Ascending aorta (tissue), 2 donors: ENCODE measurements at places on chromosomes 2 and 18. TPM values are rescaled to one million over a fixed set of nuclear protein-coding genes. Genes with fewer than 3 reads are reported as not detected.

VWC2L gene
- total RNA-seq, result not detected

AGFG1 gene
- 25.5 TPM for total RNA-seq

KCNF1 gene
- total RNA-seq, result not detected

IL1RL1 gene
- total RNA-seq, result 3.4 TPM

HSBP1L1 gene
- total RNA-seq, result 1.3 TPM

KCNIP3 gene
- 5.2 TPM for total RNA-seq

NAT8 gene
- total RNA-seq, result not detected

CCDC150 gene
- 7.1 TPM for total RNA-seq

IL36RN gene
- total RNA-seq, result not detected

MC2R gene
- not detected for total RNA-seq

DNA sequence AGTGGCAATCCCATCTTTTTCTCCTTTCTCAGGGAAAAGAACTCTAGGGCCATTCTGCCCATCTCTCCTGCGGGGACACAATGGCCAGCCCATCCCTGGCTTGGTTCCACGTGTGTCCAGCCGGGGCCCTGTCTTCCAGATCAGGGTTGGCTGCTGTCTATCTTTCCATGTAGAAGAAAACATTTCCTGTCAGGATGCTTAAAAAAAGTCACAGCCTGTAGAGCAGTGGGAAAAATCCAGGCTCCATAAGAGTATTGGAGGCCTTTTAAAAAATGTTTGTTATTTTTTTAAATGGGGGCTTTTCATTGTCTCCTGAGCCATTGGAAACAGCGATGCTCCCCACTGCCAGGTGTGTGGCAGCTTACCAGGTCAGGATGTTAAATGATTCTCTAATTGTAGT is 105.6 kb downstream of the TGFA start:
- H3K36me3 ChIP-seq, result no peaks in the 10 kb centered on the region
- H3K27ac ChIP-seq, result no peak overlapping the region
- H3K4me3 ChIP-seq, result no peak overlapping the region
- no peaks in the 10 kb centered on the region for H3K27me3 ChIP-seq
- no peaks in the 10 kb centered on the region for H3K4me1 ChIP-seq

GRCh38 chr2:47029737-47030524 is 114.3 kb upstream of the MCFD2 start:
- peaks cover 63% of the 10 kb centered on the region for H3K36me3 ChIP-seq
- DNase-seq, result no peak
- H3K4me1 ChIP-seq, result peaks cover 17% of the 10 kb centered on the region
- no peaks in the 10 kb centered on the region for H3K27me3 ChIP-seq

DNA sequence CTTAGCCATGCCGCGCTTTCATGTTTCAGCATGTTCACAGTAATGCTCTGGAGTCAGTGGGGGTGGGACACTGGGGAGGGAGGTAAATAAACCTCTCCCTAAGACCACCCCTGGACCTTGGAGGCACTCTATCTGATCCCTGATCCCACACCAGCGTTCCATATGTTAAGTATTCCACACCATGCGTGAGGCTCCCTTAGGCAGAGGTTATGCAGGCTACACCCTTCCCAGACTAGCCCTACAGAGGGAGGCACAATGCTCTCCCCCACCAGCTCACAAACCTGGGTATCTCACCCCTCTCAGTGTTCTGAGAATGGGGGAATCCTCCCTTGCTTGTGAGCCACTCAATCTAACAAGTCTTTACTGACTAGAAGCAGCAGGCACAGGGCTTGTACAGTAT is 1610.4 kb upstream of the ZEB2 start:
- no peak overlapping the region for H3K4me3 ChIP-seq
- H3K27ac ChIP-seq, result no peak overlapping the region
- no peaks in the 10 kb centered on the region for H3K27me3 ChIP-seq
- H3K36me3 ChIP-seq, result no peaks in the 10 kb centered on the region
- no peak for DNase-seq

- H3K27ac ChIP-seq, result no peak overlapping the region
- H3K27me3 ChIP-seq, result no peaks in the 10 kb centered on the region
- no peaks in the 10 kb centered on the region for H3K36me3 ChIP-seq
- DNase-seq, result no peak
- no peaks in the 10 kb centered on the region for H3K4me1 ChIP-seq
Observed at GRCh38 chr18:29779096-29779495, 1263.4 kb downstream of the DSC3 start.

DNA sequence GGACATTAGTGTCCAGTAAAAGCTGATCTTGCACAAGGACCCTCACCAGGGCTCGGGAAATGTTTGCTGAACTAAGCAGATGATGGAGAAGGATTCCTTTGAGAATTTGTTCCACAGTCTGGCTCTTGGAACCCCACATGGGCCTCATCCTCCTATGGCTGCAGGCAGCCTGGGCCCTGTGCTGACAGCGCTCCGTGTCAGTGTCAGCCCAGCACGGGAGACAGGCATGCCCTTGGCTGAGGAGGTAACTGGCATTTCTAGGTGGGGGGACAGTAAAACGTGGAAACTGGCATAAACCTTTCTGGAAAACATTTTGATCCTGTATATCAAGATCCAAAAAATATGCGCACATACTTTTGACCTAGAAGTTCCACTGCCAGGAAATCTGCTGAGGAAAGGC is 10.5 kb downstream of the PTMA start:
- no peak for DNase-seq
- no peaks in the 10 kb centered on the region for H3K27me3 ChIP-seq
- H3K36me3 ChIP-seq, result no peaks in the 10 kb centered on the region

DNA sequence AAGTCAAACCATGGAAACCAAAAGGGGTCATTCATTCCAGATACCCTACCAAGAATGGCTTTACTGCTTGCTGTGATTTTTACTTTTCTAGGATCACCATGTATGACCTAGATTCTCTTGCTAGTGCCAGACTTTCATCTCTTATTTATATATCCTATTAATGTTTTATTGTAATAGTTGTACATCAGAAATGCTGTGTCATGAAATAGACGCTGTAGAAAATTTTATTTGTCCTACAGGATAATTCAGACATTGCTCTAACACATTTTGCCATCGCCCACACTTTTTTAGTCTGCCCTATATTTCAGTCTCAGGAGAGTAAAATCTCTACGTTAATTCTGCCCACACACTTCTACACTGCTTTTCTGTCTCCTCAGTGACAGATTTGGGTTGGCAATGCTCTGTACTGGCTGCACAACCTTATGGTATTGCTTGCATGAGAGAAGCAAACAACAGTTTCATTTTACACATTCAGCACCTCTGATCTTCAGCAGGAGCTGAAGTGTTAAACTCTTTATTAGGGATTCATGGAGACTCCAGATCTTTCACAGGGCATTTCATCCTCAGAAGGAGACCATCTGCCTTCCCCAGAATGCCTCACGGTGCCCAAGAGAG is 871.8 kb upstream of the CHAC2 start:
- no peak for DNase-seq
- H3K4me3 ChIP-seq, result no peak overlapping the region
- no peaks in the 10 kb centered on the region for H3K27me3 ChIP-seq
- H3K36me3 ChIP-seq, result no peaks in the 10 kb centered on the region
- no peak overlapping the region for H3K27ac ChIP-seq

DNA sequence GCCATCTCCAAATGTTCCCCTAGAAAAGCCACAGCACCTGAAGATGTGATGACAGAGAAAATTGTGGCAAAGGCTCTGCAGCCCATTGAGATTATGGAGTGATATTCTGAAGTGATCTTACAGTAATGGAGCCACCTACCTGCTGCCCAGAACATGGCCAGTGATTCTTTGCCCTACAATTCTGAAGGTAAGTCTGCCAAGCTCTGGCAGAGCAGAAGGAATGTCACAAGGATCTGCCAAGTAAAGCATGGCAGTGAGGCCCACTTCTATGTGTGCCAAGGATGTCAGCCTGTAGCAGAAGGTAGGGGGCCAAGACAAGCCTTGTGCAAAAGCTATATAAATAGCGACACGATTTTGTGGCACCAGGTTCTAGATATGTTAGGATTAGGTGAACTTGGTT is 155.1 kb downstream of the RND3 start:
- peaks cover 3% of the 10 kb centered on the region for H3K4me1 ChIP-seq
- no peak overlapping the region for H3K4me3 ChIP-seq
- H3K36me3 ChIP-seq, result no peaks in the 10 kb centered on the region
- no peak for DNase-seq
- no peaks in the 10 kb centered on the region for H3K27me3 ChIP-seq
- H3K27ac ChIP-seq, result no peak overlapping the region

DNA sequence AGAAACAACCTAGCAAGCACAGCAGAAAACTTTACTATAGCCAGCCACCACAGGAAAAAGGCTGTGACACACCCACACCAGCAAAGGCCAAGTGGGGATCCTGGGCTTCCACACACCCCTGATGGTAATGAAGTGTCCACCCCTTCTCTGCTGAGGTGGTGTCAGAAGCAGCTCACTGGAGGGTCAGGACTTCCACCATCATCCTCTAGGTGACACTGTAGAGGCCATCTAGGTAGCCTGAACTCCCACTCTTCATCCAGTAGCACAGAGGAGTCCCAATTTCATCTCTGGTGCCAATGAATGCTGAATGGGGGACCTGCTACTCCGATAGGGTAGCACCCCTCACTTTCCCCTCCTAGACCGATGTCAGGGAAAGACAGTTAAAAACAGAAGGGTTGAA is 1544.4 kb downstream of the LRP1B start:
- DNase-seq, result no peak
- H3K4me3 ChIP-seq, result no peak overlapping the region
- H3K36me3 ChIP-seq, result no peaks in the 10 kb centered on the region
- no peaks in the 10 kb centered on the region for H3K4me1 ChIP-seq
- no peaks in the 10 kb centered on the region for H3K27me3 ChIP-seq
- H3K27ac ChIP-seq, result no peak overlapping the region

- no peak overlapping the region for H3K27ac ChIP-seq
- no peaks in the 10 kb centered on the region for H3K4me1 ChIP-seq
- H3K27me3 ChIP-seq, result no peaks in the 10 kb centered on the region
- no peak overlapping the region for H3K4me3 ChIP-seq
- H3K36me3 ChIP-seq, result peaks cover 76% of the 10 kb centered on the region
Observed at GRCh38 chr2:223896833-223897311, 48.3 kb downstream of the WDFY1 start.

GRCh38 chr2:158131919-158132566 is 30.4 kb downstream of the UPP2 start:
- no peak overlapping the region for H3K27ac ChIP-seq
- no peak for DNase-seq
- no peaks in the 10 kb centered on the region for H3K36me3 ChIP-seq
- H3K27me3 ChIP-seq, result no peaks in the 10 kb centered on the region
- no peaks in the 10 kb centered on the region for H3K4me1 ChIP-seq

GRCh38 chr2:188207554-188207953 is 84.1 kb upstream of the GULP1 start:
- H3K36me3 ChIP-seq, result no peaks in the 10 kb centered on the region
- H3K27ac ChIP-seq, result no peak overlapping the region
- H3K4me3 ChIP-seq, result no peak overlapping the region

DNA sequence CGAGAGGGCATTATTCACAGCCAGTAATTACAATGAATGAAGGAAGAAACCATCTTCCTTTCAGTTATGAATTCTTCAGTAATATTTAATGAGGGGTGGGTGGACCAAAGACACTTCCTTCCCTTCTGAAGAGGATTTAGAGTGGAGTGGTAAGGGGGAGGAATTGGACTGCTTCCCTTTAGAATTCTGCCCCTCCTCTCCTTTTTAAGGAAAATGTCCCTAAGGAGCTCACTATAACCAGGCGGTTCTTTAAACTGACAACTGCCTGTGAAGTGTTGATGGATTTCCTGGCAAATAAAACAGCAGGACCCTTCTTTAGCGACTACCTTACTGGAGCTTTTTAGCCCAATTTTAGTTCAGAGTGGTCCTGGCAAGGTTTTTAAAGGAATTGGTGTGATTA is 86.4 kb downstream of the LIMS1 start:
- H3K27ac ChIP-seq, result no peak overlapping the region
- no peaks in the 10 kb centered on the region for H3K36me3 ChIP-seq
- H3K4me1 ChIP-seq, result no peaks in the 10 kb centered on the region
- H3K27me3 ChIP-seq, result no peaks in the 10 kb centered on the region
- no peak for DNase-seq

DNA sequence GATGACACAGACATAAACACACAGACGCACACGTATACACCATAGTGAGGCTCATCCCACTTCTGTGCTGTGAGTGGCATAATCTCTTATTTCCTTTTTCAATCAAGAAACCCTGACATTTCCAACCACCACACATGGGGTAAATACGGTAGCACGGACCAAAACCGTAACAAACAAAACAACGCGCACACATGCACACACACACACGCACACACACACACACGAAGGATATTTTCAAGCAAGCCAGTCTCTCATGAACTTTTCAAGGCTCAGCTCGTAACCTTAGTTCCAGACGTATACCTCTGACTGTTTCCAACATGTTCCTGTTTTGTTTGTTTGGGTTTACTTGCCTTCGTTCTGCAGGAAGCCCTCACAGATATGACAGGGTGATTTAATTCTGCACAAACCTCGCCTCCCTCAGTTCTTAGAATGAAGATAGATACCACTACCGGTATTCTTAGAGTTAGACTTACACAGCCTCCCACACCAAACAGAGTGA is 119.8 kb downstream of the BCL2 start:
- H3K36me3 ChIP-seq, result no peaks in the 10 kb centered on the region
- no peak overlapping the region for H3K4me3 ChIP-seq
- no peaks in the 10 kb centered on the region for H3K4me1 ChIP-seq
- no peak for DNase-seq
- H3K27me3 ChIP-seq, result no peaks in the 10 kb centered on the region

GRCh38 chr2:160533482-160533881 is 39.9 kb upstream of the RBMS1 start:
- no peak for DNase-seq
- no peaks in the 10 kb centered on the region for H3K4me1 ChIP-seq
- H3K27ac ChIP-seq, result no peak overlapping the region
- H3K4me3 ChIP-seq, result no peak overlapping the region

- no peaks in the 10 kb centered on the region for H3K4me1 ChIP-seq
- H3K27ac ChIP-seq, result no peak overlapping the region
- no peaks in the 10 kb centered on the region for H3K36me3 ChIP-seq
Observed at GRCh38 chr18:58341916-58342315, 287.0 kb downstream of the ALPK2 start.

- H3K4me1 ChIP-seq, result no peaks in the 10 kb centered on the region
- no peaks in the 10 kb centered on the region for H3K36me3 ChIP-seq
- H3K4me3 ChIP-seq, result no peak overlapping the region
- no peak for DNase-seq
- no peak overlapping the region for H3K27ac ChIP-seq
Observed at GRCh38 chr2:80858965-80859364, 554.4 kb upstream of the LRRTM1 start.

DNA sequence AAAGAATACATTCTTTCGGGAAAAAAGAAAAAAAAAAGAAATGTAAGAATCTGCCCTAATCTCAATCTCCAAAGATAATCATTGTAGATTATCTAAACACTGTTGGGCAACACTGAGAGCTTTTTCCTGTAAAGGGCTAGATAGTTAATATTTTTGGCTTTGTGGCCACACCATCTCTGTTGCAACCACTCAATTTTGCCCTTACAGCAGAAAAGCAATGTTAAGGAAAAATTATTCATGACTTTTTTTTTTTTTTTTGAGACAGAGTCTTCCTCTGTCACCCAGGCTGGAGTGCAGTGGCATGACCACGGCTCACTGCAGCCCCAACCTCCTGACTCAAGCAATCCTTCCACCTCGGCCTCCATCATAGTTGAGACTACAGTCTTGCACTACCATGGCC is 17.3 kb upstream of the FZD5 start:
- H3K36me3 ChIP-seq, result no peaks in the 10 kb centered on the region
- no peak overlapping the region for H3K4me3 ChIP-seq
- DNase-seq, result no peak
- no peaks in the 10 kb centered on the region for H3K4me1 ChIP-seq
- H3K27me3 ChIP-seq, result no peaks in the 10 kb centered on the region

GRCh38 chr18:67081482-67082211 is 434.9 kb downstream of the DSEL start:
- no peaks in the 10 kb centered on the region for H3K36me3 ChIP-seq
- H3K4me1 ChIP-seq, result no peaks in the 10 kb centered on the region
- no peaks in the 10 kb centered on the region for H3K27me3 ChIP-seq
- DNase-seq, result no peak
